H1 (cell line): ENCODE measurements at places on chromosomes 13 and 19.
A peak's percentile ranks its signal among the peaks of the same experiment; 100 is the strongest.

DNA sequence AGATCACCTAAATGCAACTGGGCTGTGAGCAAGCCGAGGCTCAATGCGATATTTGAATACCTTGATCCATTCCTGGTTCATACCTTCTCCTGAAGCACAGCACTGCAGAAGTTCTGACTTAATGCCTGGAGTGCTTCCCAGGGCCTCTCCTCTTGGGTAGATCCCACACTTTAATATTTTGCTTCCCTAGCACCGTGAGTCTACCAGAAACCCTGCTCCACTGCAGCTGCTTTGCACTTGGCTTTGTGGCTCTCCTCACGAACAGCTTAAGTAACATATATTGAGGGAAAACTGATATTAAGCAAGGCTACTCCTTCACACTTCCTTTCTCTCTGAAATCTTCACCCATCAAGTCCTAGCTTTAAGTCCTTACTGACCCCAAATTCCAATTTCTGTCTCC, 51.6 kb upstream of the C13orf42 start:
- DNase-seq: peak; percentile 35

- no peak for DNase-seq
Observed at GRCh38 chr13:60229708-60230272, 66.1 kb upstream of the DIAPH3 start.

GRCh38 chr19:4910594-4911281, 1.4 kb downstream of the UHRF1 start:
- DNase-seq: no peak

DNA sequence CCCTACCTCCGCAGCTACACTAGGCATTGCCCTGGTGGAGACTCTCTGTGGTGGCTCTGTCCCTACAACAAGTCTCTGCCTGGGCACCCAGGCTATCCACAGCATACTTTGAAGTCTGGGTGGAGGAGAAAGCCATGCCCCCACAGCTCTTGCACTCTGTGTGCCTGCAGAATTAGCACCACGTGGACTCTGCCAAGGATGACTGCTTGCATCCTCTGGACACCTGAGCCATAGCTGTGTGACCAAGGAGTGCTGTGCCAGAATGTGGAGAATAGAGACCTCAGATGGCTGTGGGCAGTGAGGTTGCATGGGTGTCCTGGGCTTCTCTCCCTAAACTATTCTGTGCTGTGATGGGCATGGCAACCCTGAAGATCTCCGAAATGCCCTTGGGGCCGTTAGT, 21.2 kb upstream of the MCF2L start:
- no peak for DNase-seq

DNA sequence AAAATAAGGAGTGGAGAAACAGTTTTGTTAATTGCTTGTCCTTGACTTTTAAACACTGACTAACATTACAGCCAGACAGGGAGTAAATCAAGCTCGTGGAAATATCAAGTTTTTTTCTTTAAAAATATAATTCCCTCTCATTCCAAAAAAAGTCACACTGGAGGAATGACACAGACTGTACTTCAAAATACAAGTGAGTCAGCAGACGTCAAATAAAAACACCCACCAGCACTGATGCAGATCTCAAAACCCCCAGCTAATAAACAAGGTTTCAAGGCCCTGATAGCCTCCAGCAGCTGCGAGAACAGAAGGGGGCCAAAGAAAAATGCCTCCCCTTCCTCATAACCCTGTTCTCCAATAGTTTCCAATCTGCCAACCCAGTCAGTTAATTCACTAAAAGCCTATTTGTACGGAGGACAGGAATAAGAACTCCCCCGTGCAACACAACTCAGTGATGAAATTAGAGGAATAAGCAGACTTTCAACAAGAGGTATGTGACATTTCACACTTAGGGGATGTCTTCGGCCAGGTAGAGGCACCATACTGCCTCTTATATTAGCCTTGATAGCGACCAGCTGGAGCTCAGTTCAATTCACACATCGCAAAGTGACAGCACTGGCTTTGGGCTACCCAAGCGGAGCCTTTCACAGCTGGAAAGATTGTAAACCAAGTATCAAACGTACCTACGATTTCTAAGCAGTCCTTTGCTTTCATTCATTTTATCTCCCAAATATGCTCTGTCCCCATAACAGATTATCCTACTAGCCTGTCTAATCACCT, 561.0 kb upstream of the KLF12 start:
- DNase-seq: no peak

DNA sequence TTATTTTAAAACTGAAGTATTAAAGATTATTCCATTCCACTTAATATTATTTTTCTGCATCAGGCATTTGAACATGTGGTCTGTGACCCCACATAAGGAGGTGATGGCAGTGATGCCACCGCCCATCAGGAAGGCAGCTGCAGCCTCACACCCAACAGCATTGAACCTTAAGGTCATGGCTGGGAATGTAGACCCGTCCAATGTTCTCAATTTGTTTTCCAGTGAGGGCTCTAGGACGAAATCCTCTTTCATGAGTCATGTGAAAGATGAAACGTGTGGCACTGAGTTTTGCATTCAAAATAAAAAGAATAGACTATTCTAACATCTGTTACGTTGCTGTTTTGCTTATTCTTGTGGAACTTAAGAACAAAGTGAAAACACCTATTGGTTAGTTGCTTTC, 74.5 kb upstream of the ANKRD10 start:
- no peak for DNase-seq

DNA sequence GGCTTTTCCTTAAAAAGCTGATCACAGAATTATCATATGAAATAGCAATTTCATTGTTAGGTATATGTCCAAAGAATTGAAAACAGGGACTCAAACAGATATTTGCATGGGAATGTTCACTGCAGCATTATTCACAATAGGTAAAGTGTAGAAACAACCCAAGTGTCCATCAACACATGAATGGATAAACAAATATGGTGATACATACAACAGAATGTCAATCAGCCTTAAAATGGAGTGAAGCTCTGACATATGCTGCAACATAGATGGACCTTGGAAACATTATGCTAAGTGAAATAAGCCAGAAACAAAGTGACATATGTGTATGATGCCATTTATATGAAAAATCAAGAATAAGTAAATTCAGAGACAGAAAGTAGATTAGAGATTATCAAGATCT, 6.1 kb upstream of the CEACAM1 start:
- DNase-seq: no peak

DNA sequence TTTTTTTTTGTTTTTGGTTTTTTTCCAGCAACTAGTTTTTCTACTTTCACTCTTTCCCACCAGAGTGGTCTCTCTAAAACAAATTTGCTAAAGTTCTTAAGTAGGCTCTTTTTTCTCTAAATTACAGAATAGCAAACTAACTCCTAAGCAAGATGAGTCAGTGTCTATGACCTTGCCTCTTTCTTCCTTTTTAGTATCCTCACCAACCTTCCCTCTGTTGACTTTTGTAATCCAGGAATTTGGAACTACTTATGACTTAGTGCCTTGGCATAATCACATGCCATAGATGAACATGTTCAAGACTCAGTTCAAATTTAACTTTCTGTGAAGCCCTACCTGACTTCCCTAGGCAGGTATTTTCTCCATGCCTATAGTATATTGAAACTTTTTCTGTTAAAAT, 32.3 kb upstream of the AKAP11 start:
- DNase-seq: no peak

DNA sequence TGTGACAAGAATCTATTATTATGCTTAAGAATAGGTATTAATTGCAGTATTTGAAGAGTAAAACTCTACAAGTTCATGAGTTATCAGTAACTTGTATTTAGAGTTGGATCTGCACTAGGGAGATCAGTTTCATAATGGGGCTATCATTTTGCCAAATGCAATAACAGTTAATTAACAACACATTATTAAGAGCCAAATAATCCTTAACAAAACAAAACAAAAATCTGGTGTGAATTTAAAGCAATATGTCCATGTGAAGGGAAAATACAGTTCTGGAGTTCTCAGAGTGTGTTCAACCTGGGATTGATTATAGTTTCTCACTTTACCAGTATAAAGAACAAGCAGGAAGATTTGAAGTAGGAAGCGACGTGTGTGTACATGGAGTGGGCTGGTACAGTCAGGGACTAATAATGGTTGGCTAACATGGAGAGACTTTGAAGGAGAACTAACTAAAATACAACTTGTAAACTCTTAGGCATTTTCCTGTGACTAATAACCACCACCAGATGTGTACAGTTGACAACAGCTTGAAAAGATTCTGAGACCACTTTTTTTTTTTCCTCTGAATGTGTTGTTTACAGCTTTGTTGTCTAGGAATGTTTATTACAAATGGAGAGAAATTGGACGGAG, 58.5 kb downstream of the POSTN start:
- DNase-seq: no peak

- DNase-seq: no peak
Observed at GRCh38 chr19:17866312-17866963, 5.3 kb upstream of the SLC5A5 start.

GRCh38 chr13:112065867-112066623, 904 bp upstream of the SOX1 start:
- DNase-seq: peak; percentile 76

DNA sequence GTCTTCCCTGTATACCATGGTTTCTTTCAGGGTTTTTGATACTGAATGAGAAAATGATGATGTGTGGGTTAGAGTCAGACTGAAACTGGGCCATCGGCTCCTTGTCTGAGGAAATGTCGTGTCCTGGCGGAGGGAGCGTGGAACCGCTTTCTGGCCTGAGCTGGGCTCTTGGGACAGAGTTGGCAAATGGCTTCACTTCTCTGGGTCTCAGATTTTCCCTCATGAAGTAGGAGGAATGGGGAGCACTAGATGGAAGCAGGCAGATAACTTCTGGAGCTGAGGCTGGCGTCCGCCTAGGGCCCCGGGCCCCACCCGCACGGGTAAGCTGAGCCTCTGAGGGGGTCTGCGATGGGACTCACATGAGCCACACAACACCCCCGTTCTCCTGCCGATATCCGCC, 133.3 kb upstream of the WASF3 start:
- no peak for DNase-seq

GRCh38 chr13:110266983-110267382, 40.0 kb downstream of the COL4A1 start:
- DNase-seq: no peak

GRCh38 chr19:33426621-33427361, 53.3 kb downstream of the CEBPG start:
- no peak for DNase-seq

GRCh38 chr19:49786376-49786820, 19.6 kb downstream of the AP2A1 start:
- no peak for DNase-seq

DNA sequence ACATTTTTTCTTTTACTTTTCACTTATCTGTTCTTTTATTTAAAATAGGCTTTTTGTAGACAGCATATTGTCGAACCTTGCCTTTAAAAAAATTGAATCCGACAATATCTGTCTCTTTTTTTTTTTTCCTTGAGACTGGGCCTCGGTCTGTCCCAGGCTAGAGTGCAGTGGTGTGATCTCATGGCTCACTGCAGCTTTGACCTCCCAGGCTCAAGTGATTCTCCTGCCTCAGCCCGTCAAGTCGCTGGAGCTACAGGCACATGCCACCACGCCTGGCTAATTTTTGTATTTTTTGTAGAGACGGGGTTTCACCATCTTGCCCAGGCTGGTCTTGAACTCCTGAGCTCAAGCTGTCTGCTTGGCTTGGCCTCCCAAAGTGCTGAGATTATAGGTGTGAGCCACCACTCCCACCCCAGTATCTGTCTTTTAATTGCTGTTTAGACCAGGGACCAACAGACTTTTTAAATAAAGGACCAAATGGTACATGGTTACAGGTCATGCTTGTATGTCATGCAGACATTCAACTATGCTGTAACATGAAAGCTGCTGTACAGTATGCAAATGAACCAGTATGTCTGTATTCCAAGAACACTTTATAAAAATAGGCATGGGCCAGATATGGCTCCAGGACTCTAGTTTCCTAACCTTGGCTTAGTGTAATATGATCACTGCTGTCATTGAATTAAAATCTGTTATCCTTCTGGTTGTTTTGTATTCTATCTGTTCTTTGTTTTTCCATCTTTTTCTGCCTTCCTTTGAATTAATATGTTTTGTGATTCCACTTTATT, 80.3 kb downstream of the GJA3 start:
- DNase-seq: no peak

GRCh38 chr19:39531834-39532232, 819 bp downstream of the EID2B start:
- DNase-seq: no peak

GRCh38 chr19:2446381-2446780, 10.4 kb downstream of the LMNB2 start:
- DNase-seq: no peak

- DNase-seq: peak; percentile 95
Observed at GRCh38 chr19:45469132-45469944, 1.5 kb downstream of the FOSB start.

- DNase-seq: no peak
Observed at GRCh38 chr13:71209217-71209616, 657.8 kb downstream of the DACH1 start.

- no peak for DNase-seq
Observed at GRCh38 chr19:15216363-15216762, 15.6 kb upstream of the NOTCH3 start.

- DNase-seq: peak; percentile 70
Observed at GRCh38 chr13:96052656-96053002, 572 bp downstream of the UGGT2 start.

GRCh38 chr19:49098795-49099194, 13.5 kb downstream of the SNRNP70 start:
- DNase-seq: no peak

GRCh38 chr13:59745392-59745788, 418.3 kb downstream of the DIAPH3 start:
- DNase-seq: no peak

GRCh38 chr13:104382951-104383350, 1316.7 kb upstream of the SLC10A2 start:
- no peak for DNase-seq

- DNase-seq: no peak
Observed at GRCh38 chr19:4053423-4054324, 13.0 kb downstream of the ZBTB7A start.

GRCh38 chr13:27018344-27018861, 153.2 kb downstream of the USP12 start:
- peak; percentile 49 for DNase-seq

GRCh38 chr13:29511106-29511796, 84.2 kb downstream of the SLC7A1 start:
- DNase-seq: no peak

- DNase-seq: no peak
Observed at GRCh38 chr13:46035066-46035465, 17.5 kb downstream of the ZC3H13 start.

DNA sequence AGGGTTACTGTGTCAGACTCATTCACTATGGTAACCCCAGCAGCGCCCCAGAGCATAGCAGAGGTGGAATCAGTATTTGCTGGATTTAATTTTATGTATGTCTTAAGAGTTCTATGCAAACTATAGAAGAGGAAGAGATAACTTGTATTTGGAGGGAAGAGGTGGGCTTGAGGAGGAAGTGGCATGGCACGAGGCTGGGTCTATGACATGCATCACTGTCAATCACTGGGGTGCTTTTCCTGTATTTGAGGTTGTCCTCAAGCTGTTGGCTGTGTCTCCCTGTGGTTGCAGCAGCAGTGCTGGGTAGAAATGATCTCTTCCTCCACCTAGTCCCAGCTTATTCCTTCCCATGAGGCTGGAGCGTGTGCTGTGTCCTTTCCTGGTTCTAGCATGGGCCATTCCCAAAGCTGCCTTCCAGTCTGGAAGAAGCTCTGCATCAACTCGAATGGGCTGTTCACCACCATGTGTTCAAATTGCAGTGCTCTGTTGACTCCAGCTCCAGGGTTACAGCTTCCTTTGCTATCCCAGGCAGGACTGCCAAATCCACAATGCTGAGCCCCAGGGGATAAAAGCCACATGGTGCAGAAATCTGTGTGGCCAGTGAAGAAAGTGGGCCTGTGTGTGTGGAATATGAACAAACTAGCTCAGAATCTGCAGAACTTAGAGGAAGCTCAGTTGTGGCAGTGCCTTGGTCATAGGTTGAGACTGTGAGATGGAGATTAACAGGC, 73.1 kb upstream of the MTIF3 start:
- no peak for DNase-seq
